CD4-positive, CD25-positive, alpha-beta regulatory T cell (primary cell): ENCODE measurements at places on chromosomes 16 and 17. TPM values are rescaled to one million over a fixed set of nuclear protein-coding genes. Genes with fewer than 3 reads are reported as not detected.
A peak's percentile ranks its signal among the peaks of the same experiment; 100 is the strongest.

The KRTAP4-8 gene
- total RNA-seq = not detected

The PFN1 gene
- 865 TPM for total RNA-seq

- no peak for DNase-seq
Observed at GRCh38 chr16:75107505-75107904, 9.1 kb downstream of the LDHD start.

DNA sequence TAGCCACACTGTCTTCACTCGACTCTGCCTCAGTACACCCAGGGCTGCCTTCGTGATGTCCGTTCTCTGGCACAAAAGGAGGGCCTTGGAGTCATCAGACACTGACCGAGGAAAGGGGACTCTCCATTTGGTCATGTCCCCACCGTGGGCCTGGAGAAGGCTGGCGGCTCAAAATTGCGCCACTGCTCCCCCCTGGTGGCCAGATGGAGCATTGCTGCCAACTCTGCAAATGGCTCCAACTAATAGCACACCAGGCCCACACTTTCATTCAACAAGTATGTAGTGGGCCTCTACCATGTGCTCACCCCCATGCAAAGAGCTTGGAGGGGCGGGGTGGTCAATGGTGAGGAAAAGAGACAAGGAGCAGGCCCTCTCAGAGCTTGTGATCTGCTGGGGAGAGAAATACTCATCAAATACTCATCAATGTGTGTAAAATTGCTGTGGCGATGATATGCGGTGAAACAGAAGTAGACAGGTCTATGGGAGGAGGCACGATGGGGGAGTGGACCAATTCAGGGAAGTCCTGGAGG, 5.2 kb upstream of the GRIN2C start:
- DNase-seq = peak; percentile 69

DNA sequence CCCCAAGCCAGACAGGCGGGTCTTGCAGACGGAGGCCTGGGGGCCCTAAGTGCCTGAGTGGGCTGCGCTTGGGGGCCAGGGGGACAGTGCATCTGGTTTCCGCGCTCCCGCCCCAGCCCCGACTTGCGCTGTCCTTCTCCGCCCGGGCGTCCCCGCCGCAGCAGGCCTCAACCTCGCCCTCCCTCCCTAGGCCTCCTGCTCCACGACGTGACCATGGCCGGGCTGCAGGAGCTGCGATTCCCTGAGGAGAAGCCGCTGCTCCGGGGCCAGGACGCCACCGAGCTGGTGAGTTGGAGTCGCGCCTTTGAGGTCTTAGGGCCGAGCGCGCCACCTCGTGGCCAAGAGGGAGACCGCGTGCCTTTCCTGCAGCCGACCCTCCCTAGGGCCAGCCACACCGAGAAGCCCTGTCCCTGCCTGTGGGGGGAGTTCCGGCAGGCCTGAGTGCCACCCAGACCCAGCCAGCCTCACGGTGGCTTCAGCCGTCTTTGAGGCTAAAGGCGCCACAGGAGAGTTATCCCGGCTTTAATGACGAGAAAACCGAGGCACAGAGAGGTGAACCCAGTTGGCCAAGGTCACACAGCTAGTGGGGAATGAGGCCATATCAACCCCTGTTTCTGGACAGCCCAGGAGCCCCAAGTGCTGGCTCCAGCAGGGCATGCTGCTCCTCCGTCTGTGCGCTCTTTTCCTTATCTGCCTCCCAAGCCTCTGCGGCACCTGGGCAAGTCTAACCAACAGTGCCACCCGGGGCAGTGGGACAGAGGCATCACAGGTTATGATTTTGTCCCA, 12.2 kb upstream of the NDRG4 start:
- DNase-seq = peak; percentile 70

DNA sequence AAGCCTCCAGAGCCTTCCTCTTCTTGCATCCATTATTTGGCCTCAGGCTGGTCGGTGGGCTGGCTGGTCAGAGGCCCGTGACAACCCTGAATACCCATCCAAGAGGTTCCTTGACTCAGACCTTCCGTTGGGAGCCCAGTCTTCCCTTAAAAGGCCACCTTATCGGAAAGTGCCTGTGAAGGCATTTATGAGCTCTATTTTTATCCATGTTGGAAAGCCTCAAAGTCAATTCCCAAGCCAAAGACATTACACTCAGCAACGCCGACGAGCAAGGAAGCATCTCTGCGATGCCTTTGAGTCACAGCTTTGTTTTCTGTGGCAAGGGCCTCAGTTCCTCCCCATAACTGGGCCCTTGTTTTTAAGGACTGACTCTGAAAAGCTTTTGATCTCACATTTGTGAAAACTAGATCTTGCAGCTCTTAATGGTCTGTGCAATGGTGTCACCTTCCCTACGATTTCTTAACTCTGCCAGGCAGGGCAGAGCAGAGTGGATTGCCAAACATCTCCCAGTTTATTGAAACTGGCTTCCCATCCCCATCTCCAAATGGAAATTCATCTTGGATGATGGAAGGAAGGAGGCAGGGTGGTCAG, 13.3 kb upstream of the SPOP start:
- no peak for DNase-seq
